Activated CD8-positive, alpha-beta memory T cell treated with anti-CD3 and anti-CD28 coated beads, Interleukin-2, amount 10 ng/mL, durations not matched to agents 7 days and 5 days (primary cell): ENCODE measurements at places on chromosomes 11 and 22. TPM values are rescaled to one million over a fixed set of nuclear protein-coding genes. Genes with fewer than 3 reads are reported as not detected.

The DRD4 gene
- 0.41 TPM for total RNA-seq

The ANKK1 gene
- total RNA-seq = not detected

The IGLL1 gene
- total RNA-seq = 0.42 TPM

The MS4A12 gene
- total RNA-seq = not detected

The RIMBP3C gene
- total RNA-seq = 0.18 TPM

The NAALADL1 gene
- 15.3 TPM for total RNA-seq

The NRXN2 gene
- 0.23 TPM for total RNA-seq

The OR5A1 gene
- not detected for total RNA-seq

The SLC25A18 gene
- total RNA-seq = not detected

The PRRG4 gene
- 0.55 TPM for total RNA-seq
